ENCODE measurements at places on chromosomes 1 and 21.

DNA sequence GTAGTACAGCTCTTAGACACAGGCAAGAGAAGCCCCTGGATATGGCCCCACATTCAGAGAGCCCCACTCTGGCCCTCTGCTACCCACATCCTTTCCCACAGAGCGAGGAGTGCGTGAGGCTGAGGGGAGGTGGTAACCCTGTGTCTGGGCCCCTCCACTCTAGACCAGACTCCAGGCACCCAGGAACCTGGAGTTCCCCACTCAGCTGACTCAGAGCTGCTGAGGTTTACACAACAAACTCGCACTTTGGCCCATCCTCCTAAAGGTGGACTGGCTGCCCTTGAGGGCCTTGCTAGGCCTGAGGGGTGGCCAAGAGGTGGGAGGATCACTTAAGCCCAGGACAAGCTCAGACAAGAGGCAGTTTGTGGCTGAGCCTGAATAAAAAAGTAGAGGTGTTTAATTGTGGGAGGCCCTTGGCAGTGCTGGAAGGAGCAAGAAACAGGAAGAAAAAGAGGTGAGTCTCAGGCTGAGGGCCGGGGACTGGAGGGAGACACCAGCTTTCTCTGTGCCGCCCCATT lies 10.7 kb downstream of the MR1 start:
- DNase-seq, result no peak

DNA sequence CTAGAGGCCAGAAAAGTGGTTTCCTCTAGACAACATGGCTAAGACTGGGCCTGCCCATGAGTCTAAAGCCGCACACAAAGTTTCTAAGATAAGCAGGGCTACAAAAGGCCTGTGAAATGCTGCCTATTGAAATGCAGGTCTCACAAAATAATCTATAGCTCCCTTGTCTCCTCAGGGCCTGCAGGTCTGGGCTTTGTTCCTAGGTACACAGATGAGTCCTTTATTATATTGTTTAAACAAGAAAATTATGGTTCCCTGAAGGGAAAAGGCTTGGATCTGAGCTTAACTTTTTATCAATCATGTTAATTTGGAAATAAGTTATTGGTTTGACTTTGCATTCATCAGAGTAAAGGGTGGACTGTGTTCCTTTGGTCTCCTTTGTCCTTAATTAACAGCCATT lies 413.4 kb upstream of the BEND5 start:
- no peak for DNase-seq

GRCh38 chr1:4741876-4742423 lies 87.5 kb downstream of the AJAP1 start:
- DNase-seq, result peak; percentile 7

DNA sequence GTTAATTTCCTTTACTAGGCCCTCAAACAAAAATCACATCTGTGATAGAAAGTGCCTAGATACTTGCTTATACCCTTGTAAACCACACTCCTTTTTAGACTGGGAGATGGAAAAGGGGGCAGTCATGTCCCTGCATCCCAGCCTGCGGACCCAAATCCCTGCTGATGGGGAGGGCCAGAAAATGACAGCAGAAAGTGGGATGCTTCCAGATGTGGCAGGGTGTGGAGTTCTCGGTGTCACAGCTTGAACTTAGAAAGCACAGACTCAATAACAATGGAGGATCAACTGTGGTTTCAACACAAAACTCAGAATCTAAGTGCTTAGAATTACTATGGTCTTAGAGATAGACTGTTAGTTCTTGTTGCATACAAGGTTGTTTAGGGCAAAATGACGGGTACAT lies 95.6 kb upstream of the F3 start:
- DNase-seq, result no peak

DNA sequence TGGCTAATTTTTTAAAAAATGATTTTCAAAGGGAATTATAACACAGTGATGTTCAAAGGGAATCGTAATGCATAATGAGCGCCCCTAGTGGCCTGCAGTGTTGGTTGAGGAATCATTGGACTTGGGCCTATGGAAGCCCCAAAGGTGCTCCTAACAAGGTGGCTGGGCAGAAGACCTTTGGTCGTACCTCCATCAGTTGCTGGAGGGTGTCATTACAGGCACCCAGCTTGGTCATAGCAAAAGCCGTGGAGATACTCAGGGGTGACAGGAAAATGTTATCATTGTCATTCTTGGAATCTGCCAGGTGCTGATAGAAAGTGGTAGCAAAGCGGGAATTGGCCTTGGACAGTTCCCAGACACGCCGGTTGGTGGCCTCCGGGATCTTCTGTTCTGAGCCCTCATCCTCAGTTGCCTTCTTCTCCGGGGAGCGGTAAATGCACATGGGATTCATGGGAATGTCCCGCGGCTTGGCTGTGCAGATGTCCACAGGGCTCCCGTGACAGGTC lies 2.7 kb downstream of the SERPINC1 start:
- DNase-seq, result no peak

GRCh38 chr21:14982336-14982735 lies 82.5 kb downstream of the NRIP1 start:
- DNase-seq, result no peak

DNA sequence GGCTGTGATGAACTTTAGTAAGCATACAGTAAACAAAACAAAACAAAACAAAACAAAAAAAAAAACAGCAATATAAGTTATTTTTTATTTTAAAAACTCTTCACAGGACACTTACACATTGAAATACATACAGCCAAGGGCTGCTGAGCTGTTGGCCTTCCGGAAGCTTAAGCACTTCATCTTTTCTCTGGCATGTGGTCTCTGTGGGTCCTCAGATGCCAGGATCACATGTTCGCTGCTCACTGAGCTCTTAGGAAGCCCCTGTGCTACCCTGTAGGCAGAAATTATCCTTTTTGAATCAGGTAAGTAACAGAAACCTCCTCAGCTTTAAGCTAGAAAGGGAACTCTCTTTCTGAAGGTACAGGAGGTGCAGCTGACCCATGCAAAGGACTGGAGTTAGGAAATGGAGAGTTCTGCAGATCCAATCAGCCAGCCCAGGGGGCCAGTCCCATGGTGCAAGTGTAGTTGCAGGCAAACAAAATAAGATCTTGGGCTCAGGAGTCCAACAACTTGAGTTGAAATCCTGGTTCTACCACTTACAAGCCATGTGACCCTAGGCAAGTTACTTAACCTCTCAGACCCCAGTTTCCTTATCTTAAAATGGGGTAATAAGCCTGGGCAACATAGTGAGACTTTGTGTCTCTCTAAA lies 22.4 kb upstream of the MED18 start:
- no peak for DNase-seq

DNA sequence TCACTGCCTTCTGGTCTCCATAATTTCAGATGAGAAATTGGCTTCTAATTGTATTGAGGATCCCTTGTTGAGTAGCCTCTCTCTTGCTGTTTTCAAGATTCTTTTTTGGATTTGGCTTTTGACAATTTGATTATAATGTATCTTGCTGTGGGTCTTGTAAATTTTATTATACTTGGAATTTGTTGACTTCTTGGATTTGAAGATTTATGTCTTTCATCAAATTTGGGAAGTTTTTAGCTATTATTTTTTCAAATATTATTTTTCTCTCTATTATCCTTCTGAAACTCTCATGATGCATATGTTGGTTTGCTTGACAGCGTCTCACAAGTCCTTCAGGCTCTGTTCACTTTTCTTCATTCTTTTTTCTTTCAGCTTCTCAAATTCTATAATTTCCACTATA lies 126.1 kb downstream of the C1orf94 start:
- DNase-seq, result no peak

- peak; percentile 69 for DNase-seq
Observed at GRCh38 chr1:9201401-9202239, 33.0 kb upstream of the H6PD start.

GRCh38 chr1:94872771-94873495 lies 52.8 kb downstream of the SLC44A3 start:
- DNase-seq, result peak; percentile 42

- peak; percentile 3 for DNase-seq
Observed at GRCh38 chr1:208668991-208669390, 424.8 kb upstream of the PLXNA2 start.

DNA sequence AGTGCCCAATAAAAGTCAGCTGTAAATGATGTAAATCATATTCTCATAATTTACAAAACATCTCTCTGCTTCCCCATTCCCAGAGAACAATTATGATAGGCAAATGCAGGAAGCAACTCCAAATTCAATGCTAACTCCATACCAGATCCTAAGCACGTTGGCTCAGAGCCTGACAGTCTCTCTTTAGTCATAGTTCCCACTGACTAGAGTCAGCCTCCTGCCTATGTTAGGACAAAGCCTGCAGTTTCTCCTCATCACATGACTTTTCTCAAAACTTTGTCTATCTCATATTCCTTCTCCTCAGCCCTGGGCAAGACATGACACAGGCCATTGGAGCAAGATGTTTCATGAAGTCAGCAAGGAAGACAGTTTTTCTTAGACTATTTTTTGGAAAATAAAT lies 101.5 kb upstream of the COL24A1 start:
- DNase-seq, result peak; percentile 65

DNA sequence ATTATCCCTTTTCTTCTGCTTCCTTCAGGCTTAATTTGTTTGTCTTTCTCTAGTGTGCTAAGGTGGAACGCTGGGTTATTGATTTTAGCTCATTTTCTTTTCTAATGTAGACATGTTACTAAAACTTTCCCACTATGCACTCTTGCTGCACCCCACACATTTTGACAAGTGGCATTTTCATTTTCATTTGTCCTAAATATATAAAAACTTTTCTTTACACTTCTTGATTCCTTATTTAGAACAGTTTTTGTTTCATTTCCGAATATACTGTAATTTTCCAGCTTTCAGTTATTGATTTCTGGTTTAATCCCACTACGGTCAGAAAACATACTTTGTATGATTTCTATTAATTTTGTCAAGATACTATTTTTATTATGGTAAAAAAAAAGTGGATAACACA lies 25.3 kb downstream of the SH3BP5L start:
- DNase-seq, result no peak

- DNase-seq, result no peak
Observed at GRCh38 chr1:180428782-180429695, 73.3 kb downstream of the ACBD6 start.

- no peak for DNase-seq
Observed at GRCh38 chr1:100178091-100178490, at the start of gene LRRC39. Gene LRRC39, minus strand, starts transcription at chr1:100178256. Its CDS starts 9,740 bp downstream, at chr1:100168516.

GRCh38 chr1:178506669-178507068 lies 6.2 kb upstream of the TEX35 start:
- DNase-seq, result no peak

DNA sequence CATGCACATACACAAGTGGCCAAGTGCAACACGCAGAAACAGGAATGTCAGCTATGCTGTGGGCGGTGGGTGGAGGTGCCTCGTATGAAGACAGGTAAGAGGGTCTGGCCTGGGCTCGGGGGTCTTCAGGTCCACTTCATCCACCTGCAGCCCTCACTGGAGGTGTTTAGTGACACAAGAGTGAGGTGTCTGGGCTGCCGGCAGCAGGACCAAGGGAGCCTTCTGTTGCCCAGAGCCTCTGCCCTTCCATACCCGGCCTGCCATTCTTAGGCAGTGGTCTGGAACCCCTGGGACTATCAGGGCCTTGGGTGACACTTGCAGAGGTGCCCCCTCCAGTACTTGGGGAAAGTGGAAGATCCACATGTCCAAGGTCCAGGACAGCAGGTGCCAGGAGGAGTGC lies 21.7 kb upstream of the ACTRT2 start:
- no peak for DNase-seq

GRCh38 chr1:210662291-210663050 lies 333.8 kb downstream of the HHAT start:
- DNase-seq, result no peak

GRCh38 chr1:8862528-8862927 lies 16.0 kb downstream of the ENO1 start:
- no peak for DNase-seq

DNA sequence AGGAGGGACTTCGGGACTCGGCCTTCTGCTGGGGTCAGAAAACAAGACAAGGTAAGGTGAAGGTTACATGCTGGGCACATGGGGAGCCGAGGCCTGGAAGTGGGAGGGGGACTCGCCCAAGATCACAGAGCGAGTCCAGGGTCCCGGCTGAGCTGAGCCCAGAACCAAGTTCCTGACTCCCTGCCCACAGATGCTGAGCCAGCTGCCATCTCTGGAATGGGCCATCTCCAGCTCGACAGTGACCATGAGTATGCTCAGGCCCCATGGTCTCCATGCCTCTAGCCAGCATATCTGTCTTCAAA lies 26.7 kb upstream of the EDN2 start:
- no peak for DNase-seq

GRCh38 chr1:27883536-27883935 lies 11.2 kb downstream of the THEMIS2 start:
- DNase-seq, result no peak

DNA sequence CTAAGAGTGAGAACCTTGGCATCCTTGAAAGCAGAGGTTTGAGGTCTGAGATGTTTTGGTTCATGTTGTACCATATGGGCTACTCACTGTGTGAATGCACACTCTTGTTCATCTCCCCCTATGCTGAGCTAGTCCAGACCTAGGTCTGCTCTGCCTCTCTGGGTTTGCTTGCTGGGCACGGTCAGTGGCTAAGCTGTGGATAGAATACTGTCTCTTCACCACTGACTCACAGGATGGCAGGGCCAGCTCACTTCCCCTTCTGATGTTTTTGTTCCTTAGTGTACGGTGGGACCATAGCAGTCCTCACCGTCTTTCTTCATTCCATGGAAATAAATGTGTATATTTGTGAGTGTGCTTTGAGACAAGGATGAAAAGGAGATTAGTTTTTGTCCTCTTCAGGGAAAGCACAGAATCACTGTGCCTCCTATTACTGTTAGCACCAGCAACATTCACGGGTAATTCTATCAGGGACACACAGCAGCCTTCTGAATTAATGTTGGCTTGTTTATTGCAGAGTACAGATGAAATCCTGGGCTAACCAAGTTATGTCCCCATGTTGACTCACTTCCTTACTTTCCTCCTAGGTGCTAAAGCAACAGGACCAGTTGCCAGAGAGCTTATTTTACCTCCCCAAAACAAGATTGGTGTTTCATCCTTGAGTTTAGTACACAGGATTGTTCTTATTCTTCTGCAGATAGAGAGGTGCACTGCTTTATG lies 56.9 kb upstream of the IVNS1ABP start:
- peak; percentile 7 for DNase-seq

DNA sequence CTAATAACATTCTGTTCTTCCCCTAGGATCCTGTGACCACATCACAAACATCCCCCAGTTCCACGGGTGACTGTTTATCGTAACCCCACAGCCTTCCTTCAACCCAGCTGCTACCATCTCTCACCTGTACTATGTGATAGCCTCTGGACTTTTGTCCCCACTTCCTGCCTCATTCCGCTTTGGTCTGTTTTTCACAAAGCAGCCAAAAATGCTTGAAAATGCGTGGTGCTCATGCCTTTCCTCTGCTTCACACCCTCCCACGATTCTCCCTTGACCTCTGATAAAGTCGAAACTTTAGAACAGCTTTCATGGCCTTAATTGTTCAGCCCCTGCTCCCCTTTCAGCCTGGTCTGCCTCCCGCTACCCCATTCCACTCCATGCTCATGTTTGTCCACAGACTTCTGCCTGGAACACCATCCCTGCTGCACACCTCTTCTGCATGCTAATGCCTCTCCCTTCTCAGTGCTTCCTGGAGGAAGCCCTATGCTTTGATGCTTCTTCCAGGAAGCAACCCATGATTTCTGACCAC lies 165.6 kb downstream of the PLPP3 start:
- DNase-seq, result no peak

DNA sequence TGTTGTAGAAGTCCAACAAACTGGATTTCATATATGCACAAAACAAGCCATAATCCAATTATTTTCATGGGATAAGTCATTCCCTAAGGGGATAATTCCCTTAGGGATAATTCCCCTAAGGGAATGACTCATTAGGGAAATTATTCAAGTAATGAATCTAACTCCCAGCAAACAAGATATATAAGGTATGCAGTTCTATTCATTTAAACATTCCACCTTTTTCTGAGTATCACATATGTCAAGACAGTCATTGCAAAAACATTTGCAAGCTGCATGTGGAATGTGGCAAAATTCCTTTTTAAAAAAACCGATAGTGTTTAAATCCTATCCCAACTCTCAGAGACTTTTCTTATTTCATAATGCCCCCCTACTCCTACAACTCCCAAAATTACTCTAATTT lies 131.2 kb downstream of the AKT3 start:
- DNase-seq, result peak; percentile 95
